GM23248 (cell line): ENCODE measurements at places on chromosomes 2 and 18.

DNA sequence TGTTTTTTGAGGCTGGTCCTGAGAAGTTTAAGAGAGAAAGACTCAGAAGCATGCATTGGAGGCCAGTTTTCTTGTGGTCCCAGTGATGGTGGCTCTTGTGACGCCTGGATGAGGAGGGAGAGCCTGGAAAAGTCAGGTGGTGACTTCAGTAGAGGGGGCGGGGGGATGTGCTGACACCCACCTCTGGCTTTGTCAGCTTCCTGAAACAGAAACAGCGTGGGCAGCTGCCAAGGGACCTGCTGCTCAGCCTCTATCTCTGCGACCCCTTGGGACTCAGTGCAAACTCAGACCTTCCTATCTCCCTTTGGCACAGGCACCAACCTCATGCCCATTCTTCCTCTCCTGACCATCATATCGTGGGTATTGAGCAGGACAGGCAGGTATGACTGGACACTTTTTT lies 6.4 kb downstream of the TGFBRAP1 start:
- no peak for DNase-seq

GRCh38 chr2:149561309-149561926 lies 26.2 kb downstream of the MMADHC start:
- DNase-seq = peak; percentile 42

GRCh38 chr2:216850665-216851322 lies 9.1 kb downstream of the TNP1 start:
- DNase-seq = no peak

GRCh38 chr2:241948901-241949735 lies 79.6 kb downstream of the RTP5 start:
- no peak for DNase-seq

- no peak for DNase-seq
Measured at GRCh38 chr2:169139145-169139544, 69.8 kb downstream of the DHRS9 start.

- DNase-seq = peak; percentile 46
Measured at GRCh38 chr2:98822301-98823164, 91.6 kb upstream of the MGAT4A start.

DNA sequence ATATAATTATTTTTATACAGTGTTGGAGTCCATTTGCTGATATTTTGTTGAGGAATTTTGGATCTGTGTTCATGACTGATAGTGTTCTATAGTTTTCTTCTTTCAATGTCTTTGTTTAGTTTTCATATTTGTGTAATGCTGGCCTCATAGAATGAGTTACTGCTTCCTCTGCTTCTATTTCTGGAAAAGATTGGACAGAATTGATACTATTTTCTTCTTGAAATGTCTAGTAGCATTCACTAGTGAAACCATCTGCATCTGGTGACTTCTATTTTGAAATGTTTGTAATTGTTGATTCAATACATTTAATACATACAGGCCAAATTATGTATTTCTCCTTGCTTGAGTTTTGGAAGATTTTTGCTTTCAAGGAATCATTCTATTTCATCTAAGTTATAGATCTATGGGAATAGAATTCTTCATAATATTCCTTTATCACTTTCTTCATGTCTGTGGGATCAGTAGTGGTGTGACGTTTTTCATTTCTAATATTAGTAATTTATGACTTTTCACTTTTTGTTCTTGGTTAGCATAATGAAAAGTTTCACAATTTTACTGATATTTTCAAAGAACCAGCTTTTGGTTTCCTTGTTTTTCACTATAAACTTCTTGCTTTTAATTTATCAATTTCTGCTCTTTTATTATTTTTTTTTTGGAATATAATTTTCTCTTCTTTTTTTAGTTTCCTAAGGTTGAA lies 509.9 kb upstream of the VRK2 start:
- DNase-seq = no peak

DNA sequence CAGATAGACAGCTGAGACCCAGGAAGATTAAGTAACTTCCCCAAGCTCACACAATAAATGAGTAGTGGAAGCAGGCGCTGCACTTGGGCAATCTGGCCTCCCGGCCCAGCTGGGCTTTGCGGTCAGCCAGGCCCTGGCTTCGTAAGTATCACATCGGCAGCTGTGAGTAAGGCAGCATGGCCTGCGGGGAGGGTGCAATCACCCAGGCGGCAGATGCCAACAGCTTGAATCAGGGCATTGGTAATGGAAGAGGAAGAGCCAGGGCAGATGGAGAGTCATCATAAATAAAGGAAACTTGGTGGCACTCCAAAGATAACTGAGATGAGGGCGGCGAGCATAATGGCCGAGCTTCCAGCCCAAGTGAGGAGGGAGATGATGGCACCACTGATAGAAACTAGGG lies 217.9 kb upstream of the PID1 start:
- DNase-seq = peak; percentile 32

DNA sequence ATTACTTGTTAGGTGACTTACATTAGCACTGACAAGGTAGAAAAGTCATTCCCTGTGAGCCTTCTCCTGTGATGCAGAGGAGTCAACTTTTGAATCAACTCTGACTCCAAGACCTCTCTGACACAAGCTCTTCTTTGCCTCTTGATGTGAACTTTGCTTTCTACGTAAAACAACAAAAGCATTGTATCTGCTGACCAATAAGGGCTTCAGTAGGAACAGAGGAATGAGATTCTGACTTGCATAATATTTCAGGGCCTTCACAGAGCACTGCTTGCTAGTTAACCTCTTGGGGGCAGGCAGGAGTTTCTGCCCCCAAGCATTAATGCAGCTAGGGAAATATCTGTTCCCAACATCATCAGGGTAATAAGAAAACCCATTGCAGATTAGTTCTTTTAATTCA lies 791.5 kb downstream of the BCL11A start:
- DNase-seq = no peak

GRCh38 chr2:48617618-48618017 lies at the start of gene GTF2A1L:
Gene GTF2A1L, plus strand, starts transcription at chr2:48617856. Its CDS starts 19 bp downstream, at chr2:48617875.
- DNase-seq = no peak

- no peak for DNase-seq
Measured at GRCh38 chr2:151891566-151892194, 63.5 kb upstream of the ARL5A start.

GRCh38 chr2:68912111-68912510 lies 40.6 kb downstream of the GKN2 start:
- DNase-seq = no peak

- DNase-seq = peak; percentile 57
Measured at GRCh38 chr2:62787386-62787785, 81.9 kb downstream of the EHBP1 start.

DNA sequence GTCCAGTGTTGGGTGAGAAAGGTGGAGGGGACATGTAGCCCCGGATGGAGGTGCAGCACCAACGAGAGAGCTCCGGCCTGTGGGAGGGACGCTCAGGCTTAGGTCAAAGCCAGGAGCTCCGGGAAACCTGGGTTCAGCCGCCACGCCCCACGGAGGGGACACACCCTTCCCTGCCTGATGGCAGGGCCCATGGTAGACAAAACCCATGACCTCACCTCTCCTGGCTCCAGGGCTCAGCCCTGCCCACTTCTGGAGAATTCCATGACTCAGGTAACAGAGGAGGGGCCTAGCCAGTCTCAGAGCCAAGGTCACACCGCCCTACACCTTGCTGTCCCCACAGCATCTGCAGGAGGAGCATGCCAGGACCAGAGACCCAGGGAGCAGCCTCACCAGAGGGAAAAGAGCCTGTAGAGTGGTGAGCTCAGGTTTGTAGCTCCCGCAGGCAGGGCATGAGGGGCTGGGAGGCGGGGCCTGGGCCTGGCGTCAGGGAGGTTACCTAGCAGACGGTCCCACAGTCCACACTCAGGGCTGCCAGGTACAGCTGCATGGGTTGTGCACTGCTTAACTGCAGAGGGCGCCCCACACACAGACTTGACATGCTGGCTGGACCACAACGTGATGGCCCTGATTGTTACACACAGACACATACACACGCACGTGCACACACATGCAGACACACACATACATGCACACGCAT lies 70.8 kb upstream of the SMAD7 start:
- peak; percentile 61 for DNase-seq

GRCh38 chr2:207930747-207931146 lies 94.6 kb downstream of the PLEKHM3 start:
- no peak for DNase-seq

DNA sequence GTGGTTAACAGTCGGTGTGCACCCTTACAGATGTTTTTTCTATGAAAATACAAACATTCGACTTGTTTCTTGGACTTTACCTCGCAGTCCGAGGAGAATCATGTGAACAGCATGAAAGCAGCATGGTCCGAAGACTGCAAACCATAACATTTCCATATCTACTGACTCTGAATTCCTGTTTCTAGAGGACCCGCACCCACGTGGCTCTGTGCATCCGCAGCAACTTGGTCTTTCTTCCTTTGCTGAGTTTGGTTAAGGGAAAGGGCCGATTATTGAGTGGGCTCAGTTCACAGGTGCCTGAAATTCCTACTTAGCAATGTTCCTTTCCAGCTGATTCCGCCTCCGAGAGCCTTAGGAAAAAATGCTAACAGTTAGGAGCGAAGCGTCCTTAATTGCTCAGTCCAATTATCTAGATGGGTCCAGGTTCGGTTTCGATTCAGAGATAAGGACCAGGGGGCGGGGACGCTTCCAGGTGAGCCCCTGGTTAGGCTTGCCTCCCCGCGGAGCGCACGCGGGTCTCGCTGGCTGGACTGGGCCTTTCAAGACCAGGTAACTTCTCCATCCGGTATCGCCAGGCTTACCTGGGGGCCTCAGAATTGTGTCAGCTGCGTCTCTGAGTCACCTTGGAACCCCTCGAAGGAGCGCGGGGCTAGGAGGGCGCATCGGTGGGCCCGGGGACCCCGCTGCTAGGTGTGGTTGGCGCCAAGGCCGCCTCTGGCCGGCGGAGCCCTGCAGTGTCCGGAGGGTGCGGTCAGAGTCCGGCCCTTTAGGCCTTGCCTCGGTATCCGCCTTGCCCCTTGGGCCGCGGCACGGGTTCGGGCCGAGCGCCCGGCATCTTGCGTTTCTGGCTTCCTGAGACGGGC lies 1.1 kb upstream of the B3GNT2 start:
- DNase-seq = no peak

GRCh38 chr2:61721382-61721781 lies 132.5 kb downstream of the FAM161A start:
- DNase-seq = no peak

GRCh38 chr18:35577045-35577848 lies 4.3 kb upstream of the GALNT1 start:
- no peak for DNase-seq

DNA sequence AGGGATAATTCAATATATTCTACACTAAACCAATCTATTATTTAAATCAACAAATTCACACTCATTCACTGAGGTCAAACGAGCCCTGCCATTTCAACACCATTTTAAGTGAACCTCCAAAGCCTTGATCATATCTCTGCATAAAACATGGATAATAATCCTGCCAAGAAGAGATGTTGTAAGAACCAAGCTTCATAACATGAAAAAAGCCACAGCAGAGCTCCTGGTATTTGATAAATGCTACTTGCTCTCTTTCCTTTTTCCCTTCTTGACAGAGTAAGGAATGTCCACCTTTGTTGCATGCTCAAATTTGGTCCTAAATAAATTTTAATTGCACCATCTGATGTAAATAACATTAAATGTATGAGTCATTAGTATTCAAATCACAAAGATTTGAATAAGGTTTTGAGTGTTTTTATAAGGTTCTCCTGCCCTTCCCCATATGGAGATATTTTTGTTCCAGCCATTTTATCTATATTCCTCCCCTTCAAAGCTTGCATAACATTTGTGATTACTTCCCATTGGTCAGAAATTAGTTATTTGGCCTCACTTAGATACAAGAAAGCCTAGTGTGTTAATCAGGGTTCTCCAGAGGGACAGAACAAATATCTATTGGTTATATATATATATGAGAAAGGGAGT lies 318.8 kb downstream of the RND3 start:
- peak; percentile 45 for DNase-seq

DNA sequence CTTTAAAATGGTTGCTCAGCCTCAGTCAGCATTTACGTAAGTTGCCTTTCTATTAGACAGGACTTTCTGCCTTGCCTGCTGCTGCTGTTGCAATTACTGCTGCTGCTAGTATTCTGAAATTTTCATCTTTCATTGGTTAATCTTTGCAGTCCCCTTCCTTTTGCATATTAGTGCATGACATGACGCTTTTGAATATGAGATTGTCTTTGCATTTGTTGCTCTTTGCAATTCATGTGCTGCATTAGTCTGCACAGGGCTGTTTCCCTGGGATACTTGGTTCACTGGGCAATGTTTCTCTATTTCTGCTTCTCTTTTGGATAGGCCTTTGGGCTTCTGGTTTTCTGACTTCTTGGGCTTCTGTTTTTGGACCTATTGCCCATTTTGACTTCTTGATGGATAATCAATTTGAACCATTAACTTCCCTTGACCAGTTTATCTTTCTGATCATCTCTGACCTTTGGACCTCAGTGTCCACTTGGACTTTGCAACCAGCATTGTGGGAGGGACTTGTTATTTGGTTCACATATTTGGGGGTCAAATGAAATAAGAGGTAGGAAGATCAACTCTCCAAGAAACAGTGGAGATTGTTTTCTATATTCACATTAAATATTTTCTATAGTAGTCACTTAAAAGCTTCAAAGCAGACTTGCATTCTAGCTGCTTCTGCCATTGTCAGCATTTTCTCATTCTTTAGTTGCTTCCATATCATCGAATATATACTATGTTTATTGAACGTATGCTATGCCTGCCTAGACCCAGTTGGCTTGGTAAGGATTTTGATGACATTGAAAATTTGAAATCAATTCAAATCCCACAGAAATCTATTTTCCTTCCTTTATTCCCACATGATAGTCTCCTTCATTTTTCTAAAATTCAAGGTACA lies 12.5 kb upstream of the BUB1 start:
- no peak for DNase-seq

- DNase-seq = no peak
Measured at GRCh38 chr2:143347271-143347695, 218.1 kb downstream of the ARHGAP15 start.

DNA sequence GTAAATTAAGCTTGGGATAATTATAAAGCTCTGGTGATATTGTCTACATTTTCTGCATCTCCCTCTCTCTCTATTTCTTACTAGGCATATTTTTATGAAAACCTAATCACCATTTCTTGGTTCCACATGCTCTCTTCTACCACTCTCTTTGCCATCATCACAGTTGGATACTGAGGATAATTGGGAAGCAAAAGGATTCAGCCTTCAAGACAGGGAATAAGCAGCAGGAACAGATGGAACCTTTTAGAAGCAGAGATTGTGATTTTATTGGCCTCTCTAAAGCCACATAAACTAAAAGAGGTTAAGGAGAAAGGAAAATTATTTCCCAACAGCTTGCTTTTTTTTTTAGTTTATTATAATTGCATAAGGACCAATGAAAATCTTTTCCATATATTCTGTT lies 226.3 kb upstream of the SPHKAP start:
- no peak for DNase-seq

- peak; percentile 4 for DNase-seq
Measured at GRCh38 chr18:57427429-57428201, 7.6 kb upstream of the ONECUT2 start.

DNA sequence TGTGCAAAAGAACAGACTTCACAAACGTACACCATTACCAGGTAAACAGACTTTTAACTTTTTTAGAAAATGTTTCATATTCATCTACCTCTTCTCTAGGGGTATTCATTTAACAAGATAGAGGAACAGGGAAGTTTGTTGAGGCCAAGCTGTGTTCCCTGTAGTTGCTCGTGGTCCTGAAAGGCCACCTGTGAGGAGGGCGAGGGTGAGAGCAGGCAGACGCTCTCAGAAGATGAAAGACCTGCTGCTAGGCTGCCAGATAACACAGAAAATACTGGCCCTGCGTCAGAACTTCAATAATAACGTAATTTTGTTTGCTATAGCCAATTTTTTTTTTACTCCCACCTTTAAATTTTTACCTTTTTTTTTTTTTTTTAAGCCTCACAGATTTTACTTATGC lies 42.0 kb downstream of the SOCS6 start:
- no peak for DNase-seq
